T-helper 1 cell (primary cell): ENCODE measurements at places on chromosomes 2 and 18.

DNA sequence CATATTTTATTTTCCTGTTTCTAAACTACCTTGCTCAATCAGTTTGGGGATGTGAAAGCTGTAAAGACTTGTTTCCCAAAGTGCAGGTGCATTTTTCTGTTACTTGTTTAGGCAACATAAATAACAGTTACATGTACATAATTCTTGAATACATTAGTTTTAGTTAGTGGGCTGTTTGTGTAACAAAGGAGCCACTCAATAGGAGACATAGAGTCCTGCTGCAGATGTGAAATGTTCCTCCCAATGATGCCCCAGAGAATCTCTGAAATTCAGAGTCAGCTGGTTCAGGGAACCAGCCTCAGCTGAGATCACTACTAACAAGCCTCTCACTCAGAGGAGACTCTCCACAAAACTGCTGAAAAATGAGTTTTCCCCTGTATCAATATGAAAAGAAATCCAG lies 91.5 kb upstream of the TWSG1 start:
- DNase-seq, result no peak

GRCh38 chr2:119826370-119826961 lies 66.7 kb downstream of the PTPN4 start:
- no peak for DNase-seq

DNA sequence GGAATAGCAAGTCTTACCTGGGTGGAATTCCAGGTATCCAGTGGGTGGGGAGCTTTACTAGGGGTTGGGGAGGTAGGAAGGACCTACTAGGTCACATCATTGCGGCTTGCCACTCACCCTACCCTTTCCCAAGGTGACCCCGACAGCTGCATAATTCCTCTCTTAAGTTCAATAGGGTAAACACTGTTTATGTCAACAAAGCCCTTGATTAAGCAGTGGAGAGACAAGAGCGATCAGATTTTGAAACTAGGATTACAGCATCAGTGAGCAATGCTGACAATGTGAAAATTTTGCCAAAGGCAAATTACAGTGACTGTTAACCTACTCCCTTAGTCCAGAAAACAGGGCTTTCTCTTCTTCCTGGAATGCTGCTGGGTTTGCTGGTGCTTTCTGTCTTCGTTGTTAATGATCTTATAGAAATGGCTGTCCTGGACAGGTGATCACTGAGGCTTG lies 14.5 kb downstream of the SLC19A3 start:
- no peak for DNase-seq

DNA sequence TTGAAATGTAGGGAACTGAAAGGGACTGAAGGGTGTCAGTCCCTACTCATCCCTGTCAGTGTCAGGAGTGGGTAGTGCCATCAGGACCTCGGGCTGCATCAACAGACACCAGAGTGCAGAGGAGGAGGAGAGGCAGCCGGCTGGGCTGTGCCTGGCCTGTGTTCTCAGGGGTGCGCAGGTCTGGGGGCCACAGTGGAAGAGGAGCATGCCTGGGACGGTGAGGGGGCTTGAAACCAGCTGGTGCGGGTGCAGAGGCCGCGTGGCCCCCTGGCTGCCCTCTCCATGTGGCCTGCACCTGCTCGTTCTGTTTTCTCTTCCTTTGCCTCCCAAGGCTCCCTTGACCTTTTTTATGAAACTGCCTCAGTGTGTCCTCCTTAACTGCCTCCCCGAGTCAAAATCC lies 41.3 kb downstream of the NTSR2 start:
- no peak for DNase-seq

GRCh38 chr2:17821535-17822444 lies 5.5 kb downstream of the MSGN1 start:
- DNase-seq, result no peak

- no peak for DNase-seq
Measured at GRCh38 chr18:55142410-55142809, 183.1 kb upstream of the CCDC68 start.

- no peak for DNase-seq
Measured at GRCh38 chr2:240430595-240430994, 4.9 kb upstream of the GPC1 start.

DNA sequence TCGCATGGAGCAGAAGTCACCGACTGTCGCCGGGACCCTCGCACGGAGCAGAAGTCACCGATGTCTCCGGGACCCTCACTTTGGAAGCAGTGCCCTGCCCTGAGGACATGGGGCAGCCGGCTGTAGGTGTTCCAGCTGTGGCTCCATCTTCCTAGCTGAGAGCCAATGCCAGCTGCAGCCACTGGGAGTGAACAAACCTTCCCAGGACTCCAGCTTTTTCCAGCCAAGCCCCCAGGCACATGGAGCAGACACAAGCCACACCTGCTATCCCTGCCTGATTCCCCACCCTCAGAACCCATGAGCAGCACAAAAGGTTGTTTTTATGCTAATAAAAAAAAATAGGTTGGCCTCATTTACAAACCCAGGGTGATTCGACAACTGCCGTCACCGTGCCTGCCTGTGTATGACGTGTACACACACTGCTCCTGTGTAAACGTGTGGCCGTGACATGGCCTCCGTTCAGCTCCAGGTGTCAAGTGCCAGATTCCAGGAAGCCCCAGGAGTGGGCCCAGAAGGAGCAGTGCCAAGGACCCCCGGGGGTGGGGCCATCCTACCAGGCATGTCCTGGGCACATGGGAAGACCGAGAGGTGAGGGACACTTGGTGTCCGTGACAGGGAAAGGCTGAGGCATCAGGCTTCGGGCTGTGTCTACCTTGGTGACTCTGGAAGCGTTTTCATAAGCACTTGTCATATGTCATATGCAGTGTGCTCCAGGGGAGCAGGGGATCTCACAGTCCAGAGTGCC lies 91.5 kb downstream of the EIPR1 start:
- DNase-seq, result no peak

GRCh38 chr2:45699032-45699658 lies 47.7 kb downstream of the PRKCE start:
- DNase-seq, result no peak

GRCh38 chr2:183242937-183243336 lies 118.7 kb downstream of the NUP35 start:
- DNase-seq, result no peak

- no peak for DNase-seq
Measured at GRCh38 chr18:58609536-58609993, 19.3 kb downstream of the ALPK2 start.

- no peak for DNase-seq
Measured at GRCh38 chr18:7485616-7486015, 81.5 kb upstream of the PTPRM start.

DNA sequence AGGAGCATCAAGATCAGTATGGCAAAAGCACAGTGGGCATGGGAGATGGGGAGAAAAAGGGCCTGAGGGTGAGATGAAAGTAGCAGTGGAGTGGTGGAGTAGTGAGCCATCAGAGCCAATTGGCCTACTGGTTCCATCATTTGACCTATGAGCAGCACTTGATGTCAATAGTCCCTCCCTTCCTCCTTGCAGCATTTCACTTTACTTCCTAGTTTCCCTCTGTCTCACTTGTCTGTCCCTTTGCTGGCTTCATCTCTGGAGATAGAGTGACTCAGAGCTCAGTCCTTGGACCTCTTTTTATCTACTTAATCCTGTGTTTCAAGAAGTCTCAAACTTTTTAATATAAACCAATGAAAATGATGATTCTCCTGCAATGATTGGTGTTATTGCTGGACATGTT lies 32.1 kb downstream of the FBXO48 start:
- DNase-seq, result no peak

GRCh38 chr2:194896871-194897270 lies 760.2 kb upstream of the SLC39A10 start:
- no peak for DNase-seq

GRCh38 chr2:72623481-72623880 lies 202.4 kb downstream of the EXOC6B start:
- no peak for DNase-seq

- no peak for DNase-seq
Measured at GRCh38 chr2:119323459-119323858, 43.2 kb downstream of the C2orf76 start.

DNA sequence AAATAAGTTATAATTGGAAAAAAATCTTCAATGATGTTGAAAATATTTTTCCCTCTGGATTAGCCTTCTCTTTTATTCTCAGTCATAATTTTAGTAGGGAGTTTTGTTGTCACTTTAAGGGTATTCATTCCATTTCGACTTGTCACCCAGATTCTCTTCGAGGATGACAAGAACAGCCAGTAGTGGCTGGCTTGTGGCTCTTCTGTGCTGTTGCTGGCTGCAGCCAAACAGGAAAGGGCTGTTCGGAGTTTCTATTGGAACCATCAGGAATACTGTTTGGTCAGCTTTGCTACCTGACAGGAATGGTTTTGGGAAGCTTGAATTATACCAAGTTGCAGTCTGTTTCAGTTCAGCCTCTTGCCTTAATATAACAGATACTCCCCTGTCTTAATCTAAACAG lies 41.6 kb downstream of the MGAT5 start:
- DNase-seq, result no peak

- no peak for DNase-seq
Measured at GRCh38 chr2:28228434-28228995, 164.1 kb upstream of the FOSL2 start.

- no peak for DNase-seq
Measured at GRCh38 chr2:54377451-54377850, 78.7 kb upstream of the SPTBN1 start.

- DNase-seq, result no peak
Measured at GRCh38 chr18:8424481-8424880, 184.8 kb upstream of the RAB12 start.

DNA sequence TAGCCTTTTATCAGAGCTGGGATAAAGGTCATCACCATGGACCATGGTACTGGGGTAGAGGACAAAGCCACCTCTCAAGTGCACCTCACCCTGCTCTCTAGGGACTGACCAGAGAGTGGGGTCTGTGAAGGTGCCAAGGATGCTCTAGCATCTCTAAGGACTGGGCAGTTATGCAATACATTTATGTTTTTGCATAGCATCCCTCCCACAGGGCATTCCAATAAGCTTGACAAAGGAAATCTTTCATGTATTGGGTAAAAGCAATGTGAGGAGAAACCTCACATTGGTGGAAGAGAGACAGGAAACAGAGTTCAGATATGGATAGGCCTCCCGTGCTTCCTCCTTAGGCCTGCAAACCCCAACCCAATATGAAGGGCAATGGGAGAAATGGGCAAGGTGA lies 31.6 kb downstream of the STK39 start:
- DNase-seq, result no peak

- no peak for DNase-seq
Measured at GRCh38 chr2:26666671-26667070, 25.5 kb upstream of the CIB4 start.

GRCh38 chr2:114068438-114068837 lies 178.5 kb downstream of the ACTR3 start:
- no peak for DNase-seq

DNA sequence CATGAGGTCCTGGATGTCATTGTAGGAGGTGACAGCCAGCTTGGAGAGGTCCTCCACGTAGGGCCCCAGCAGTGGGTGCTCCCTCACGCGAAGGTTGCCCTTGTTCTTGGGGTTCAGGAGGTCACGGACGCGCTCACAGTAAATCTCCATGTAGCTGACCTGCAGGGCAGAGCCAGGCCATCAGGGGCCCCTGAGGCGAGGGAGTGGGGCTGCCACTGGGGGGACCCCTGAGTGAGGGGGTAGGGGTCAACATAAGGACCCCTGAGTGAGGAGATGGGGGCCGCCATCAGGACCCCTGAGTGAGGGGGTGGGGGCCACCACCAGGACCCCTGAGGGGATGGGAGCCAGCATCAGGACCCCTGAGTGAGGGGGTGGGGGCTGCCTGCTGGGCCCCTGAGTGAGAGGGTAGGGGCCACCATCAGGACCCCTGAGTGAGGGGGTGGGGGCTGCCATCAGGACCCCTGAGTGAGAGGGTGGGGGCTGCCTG lies 33.6 kb downstream of the KIF1A start:
- DNase-seq, result peak; percentile 1

- no peak for DNase-seq
Measured at GRCh38 chr2:2826209-2826551, 495.1 kb upstream of the MYT1L start.

GRCh38 chr2:141021109-141021508 lies 1109.7 kb downstream of the LRP1B start:
- no peak for DNase-seq

DNA sequence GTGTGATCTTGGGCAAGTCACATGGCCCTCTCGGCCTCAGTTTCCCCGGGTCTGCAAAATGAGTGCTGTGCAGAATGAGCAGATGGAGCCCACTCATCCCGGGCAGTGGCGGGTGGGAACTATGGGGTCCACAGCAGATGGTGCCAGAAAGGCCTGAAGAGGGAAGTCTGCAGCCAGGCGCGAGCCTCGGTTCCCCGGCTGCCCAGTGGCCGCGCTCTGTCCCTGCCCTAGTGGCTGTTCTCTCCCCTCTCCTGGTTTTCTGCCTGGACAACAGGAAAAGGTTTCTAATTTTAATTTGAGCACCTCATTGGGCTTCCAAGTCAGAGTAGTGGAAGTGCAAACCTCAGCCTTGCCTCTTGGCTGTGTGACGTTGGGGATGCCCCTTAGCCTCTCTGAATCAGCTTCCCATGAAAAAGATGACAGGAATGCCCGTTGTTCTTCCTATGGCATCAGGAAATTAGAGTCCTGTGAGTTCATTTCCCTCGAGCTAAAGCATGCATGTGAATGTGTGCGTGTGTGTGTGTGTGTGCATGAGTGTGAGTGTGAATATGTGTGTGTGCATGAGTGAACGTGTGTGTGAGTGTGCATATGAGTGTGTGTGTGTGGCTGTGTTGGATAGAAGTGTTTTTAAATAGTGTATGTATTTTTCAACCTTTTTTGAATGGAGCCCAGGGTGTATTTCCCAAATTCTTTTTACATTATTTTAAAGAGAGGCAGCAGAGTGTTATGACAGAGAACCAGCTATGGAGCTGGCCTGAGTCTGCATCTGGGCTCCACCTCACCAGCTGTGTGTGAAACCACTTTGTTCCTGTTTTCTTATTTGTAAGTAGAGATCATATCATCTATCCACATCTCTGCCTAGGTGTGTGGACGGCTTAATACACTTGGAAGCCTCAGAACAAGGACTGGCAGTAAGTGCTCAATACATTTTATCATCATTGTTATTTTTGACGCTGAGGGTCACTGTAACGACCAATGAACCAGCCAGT lies 41.3 kb downstream of the RRM2 start:
- DNase-seq, result no peak

GRCh38 chr2:184799379-184799778 lies 201.1 kb downstream of the ZNF804A start:
- no peak for DNase-seq

GRCh38 chr18:58721566-58722239 lies 50.4 kb downstream of the MALT1 start:
- no peak for DNase-seq

- DNase-seq, result no peak
Measured at GRCh38 chr2:75553935-75554531, 6.7 kb downstream of the EVA1A start.

GRCh38 chr2:202091476-202091875 lies 18.4 kb downstream of the KIAA2012 start:
- DNase-seq, result no peak
